NCI-H1930 (cell line): ENCODE measurements at places on chromosomes 5 and 9.

DNA sequence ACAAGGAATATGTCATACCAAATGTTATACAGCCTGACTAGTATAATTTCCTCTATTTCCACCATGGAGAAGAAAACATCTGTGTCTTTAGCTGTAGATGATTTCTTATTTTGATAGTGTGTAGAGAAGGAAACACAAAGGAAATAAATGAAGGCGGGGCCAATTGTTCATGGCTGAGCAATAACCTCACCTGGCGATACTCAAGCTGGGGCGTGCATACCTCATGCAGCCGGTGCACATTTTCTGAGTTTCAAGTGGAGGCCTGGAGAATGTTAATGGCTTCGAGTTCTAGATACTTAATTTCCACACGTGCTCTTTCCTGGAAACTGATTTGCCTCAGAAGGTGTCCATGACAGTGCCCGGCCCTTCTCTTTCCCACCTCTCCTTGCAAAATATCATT, 127.4 kb upstream of the TAF11L2 start:
- no peak for DNase-seq

DNA sequence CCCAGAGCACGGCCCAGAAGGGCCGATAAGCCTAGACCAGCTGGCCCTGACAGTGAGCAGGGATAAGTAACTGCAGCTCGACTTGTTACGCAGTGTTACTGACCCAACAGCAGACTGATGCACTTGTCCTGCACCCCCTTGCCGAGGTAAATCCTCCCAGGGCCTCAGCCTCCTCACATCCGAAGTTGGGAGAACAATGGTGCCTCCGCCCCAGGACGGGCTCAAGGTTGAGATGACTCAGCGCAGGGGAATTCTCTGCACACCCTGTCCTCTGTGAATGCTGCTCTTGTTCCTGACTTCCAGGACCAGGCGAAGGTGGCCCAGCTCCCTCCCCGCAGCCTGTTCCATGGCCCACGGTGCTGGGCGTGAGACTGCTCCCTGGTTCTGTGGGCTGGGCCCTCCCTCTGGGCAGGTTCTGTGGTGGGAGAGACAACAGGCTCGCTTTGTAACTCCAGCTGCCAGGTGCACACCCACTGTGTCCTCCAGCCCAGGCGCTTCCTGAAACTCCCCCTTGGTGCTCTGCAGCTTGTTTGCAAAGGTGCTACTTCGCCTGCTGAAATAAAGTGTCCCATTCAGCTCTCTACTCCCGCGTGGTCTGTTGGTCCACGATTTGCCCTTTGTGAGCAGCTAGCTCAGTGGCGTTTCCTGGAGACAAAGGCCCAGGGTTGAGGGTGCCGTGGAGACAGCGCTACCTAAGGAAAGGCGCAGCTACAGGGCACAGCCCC, 40.1 kb upstream of the SLC6A19 start:
- no peak for DNase-seq

GRCh38 chr5:143061161-143061945, 291.2 kb downstream of the ARHGAP26 start:
- DNase-seq = no peak

- DNase-seq = no peak
Observed at GRCh38 chr9:38687389-38687842, 32.5 kb downstream of the FAM240B start.
